ENCODE measurements at places on chromosomes 5 and 9. TPM values are rescaled to one million over a fixed set of nuclear protein-coding genes. Genes with fewer than 3 reads are reported as not detected.

- no peaks in the 10 kb centered on the region for H3K36me3 ChIP-seq
- DNase-seq: no peak
These were observed 18.3 kb upstream of the RNU6ATAC start for GRCh38 chr9:134182554-134183085.

DNA sequence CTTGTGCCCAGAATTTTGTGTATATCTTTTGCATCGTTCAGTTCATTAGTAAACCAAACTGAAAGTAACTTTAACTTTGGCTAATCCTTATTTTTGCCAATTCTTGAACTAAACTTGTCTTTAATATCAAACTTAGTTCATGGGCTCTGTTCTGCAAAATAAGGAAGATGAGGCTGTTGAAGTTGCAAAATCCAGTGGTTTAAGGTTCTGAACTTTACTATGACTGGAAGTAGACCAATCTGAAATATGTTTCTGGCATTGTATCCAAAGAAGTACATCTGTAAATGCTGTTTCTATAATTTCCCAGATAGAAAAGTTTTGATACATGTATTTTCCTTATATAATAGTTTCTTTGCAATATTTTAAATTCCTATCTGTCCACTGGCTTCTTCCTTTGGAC lies 238.1 kb downstream of the CETN3 start:
- H3K27ac ChIP-seq: no peak overlapping the region
- H3K4me3 ChIP-seq: no peak overlapping the region
- H3K36me3 ChIP-seq: no peaks in the 10 kb centered on the region
- no peaks in the 10 kb centered on the region for H3K27me3 ChIP-seq

DNA sequence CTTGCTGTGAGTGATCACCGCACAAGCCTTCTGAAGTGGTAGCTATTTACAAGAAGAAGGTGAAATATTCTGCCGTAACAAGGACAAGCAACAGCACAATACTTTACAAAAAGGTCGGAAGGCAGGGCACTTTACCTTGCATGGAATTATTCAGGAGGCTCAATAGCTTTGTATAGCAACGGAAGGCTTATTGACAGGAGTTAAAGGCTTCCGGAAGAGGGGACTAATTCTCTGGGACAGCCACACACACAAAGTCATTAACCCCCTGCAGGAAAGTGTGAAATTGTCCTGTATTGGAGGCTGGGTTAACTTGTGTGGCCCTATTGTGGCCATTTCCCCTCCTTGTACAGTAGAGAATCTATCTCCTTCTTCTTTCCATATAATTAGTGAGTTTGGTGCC lies 199.3 kb upstream of the SEMA6A start:
- no peak for DNase-seq
- H3K4me1 ChIP-seq: no peaks in the 10 kb centered on the region
- no peaks in the 10 kb centered on the region for H3K27me3 ChIP-seq
- no peak overlapping the region for H3K4me3 ChIP-seq
- H3K36me3 ChIP-seq: no peaks in the 10 kb centered on the region
- no peak overlapping the region for H3K27ac ChIP-seq

DNA sequence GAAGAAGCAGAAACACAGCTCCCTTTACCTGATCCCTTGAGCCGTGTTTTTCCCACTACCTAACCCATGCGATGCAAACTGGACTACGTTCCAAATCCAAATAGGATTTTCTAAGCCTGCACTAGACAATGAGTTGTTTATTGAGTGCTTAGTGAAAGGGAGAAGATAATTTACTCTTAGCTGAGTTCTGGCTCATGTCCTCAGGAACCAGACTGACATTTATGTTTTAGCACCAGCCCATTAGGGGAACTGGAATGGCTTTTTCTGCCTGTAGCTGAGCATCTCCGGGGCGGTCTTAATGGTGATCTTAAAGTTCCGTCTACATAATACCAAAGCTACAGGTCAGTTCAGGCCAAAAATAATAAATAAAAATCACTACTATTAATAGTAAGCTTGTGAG lies 81.5 kb downstream of the SH3TC2 start:
- H3K4me3 ChIP-seq: no peak overlapping the region
- H3K27me3 ChIP-seq: no peaks in the 10 kb centered on the region
- no peak overlapping the region for H3K27ac ChIP-seq
- H3K4me1 ChIP-seq: peaks cover 4% of the 10 kb centered on the region
- H3K36me3 ChIP-seq: no peaks in the 10 kb centered on the region

DNA sequence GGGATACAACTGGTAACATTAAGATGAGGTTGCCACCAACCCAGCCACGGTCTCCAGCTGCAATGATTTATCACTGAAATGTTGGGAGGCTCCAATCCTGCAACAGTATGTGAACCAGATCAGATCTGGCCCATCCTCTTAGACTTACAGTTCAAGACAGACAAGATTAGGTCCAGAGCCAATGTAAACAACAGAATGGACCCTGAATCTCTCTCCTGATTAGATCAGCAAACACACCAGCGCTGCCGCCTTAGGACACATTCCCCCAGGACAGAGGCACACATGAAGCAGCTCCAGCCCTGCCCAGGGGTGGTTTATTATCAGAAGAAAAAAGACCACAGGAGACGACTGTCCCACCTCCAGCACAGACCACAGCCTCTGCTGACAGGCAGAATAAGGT lies 82.1 kb downstream of the SLIT3 start:
- peaks cover 23% of the 10 kb centered on the region for H3K4me1 ChIP-seq
- peak; percentile 89 for DNase-seq
- no peaks in the 10 kb centered on the region for H3K27me3 ChIP-seq
- no peak overlapping the region for H3K4me3 ChIP-seq

GRCh38 chr5:139181322-139181730 lies 16.8 kb downstream of the SIL1 start:
- H3K4me1 ChIP-seq: peaks cover 93% of the 10 kb centered on the region
- no peaks in the 10 kb centered on the region for H3K36me3 ChIP-seq
- no peak for DNase-seq
- H3K27ac ChIP-seq: peak overlapping the region; percentile 2

- no peaks in the 10 kb centered on the region for H3K27me3 ChIP-seq
- H3K4me3 ChIP-seq: no peak overlapping the region
- no peaks in the 10 kb centered on the region for H3K4me1 ChIP-seq
- no peaks in the 10 kb centered on the region for H3K36me3 ChIP-seq
These were observed 236.4 kb downstream of the CAAP1 start for GRCh38 chr9:26656003-26656870.

DNA sequence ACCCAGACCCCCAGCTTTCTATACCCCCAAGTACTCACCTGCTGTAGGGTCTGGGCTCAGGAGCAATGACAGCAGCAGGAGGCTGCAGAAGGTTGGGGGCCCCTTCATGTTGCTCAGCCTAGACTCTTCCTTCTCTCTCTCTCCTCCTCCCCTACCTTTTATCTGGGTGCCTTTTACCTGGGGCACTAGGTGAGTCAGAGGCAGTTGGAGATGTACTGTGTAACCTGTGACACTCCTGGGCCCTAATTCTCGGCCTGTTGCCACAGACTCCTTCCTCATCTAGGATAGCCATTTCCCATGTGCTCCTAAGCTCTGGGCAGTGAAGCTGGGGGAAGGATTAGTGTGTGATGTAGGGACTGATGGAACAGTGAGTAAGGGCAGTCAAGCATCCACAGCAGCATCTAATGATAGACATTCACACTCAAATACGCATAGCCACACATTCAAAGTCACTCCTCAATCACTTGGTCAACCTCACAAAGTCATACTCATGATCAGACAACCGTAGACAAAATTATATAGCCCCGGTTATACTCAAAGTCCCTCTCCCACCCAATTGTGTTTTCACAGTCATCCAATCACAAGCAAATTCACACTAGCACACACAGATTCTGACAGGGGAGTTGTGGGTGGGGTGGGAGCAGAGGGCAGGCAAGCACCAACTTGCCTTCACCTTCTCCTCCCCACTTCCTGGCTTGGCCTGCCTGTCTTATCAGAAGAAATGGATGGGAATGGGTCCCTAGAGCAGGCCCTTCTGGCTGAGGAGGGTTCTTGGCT lies at the start of gene CCL27:
TSS of gene CCL27 (minus strand) at position 132 of the 777 bp plus-strand sequence. CDS start at position 108, 24 bp downstream.
- no peak within 1 kb of the TSS for H3K27ac ChIP-seq
- H3K27me3 ChIP-seq: no peaks in the 10 kb centered on the region
- DNase-seq: no peak
- no peak within 1 kb of the TSS for H3K4me3 ChIP-seq

DNA sequence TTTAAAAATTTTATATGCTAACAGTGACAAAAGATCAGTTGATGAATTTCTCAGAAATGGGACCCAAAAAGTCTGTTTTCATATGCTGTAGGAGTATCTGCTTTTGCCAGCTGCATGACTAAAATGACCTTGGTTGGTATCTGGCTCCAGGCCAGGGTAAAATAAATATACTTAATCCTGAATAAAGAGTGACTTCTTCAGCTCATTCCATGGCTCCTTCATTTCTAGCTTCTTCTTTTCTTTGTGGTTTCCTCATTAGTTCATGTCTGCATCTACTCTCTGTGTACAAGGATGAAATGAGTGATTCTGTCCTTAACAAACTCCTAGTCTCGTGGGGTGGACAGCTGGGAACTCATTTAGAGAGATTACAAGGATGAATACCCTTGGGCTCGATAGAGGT lies 36.0 kb downstream of the RCL1 start:
- H3K36me3 ChIP-seq: peaks cover 11% of the 10 kb centered on the region
- no peak for DNase-seq
- no peaks in the 10 kb centered on the region for H3K27me3 ChIP-seq
- no peak overlapping the region for H3K27ac ChIP-seq
- peaks cover 4% of the 10 kb centered on the region for H3K4me1 ChIP-seq

GRCh38 chr5:36723912-36724311 lies 117.5 kb downstream of the SLC1A3 start:
- H3K27me3 ChIP-seq: no peaks in the 10 kb centered on the region
- no peaks in the 10 kb centered on the region for H3K36me3 ChIP-seq
- no peak overlapping the region for H3K27ac ChIP-seq
- H3K4me1 ChIP-seq: peaks cover 8% of the 10 kb centered on the region
- no peak overlapping the region for H3K4me3 ChIP-seq

GRCh38 chr5:154215571-154216325 lies 25.2 kb downstream of the GALNT10 start:
- peaks cover 7% of the 10 kb centered on the region for H3K4me1 ChIP-seq
- no peak for DNase-seq
- H3K36me3 ChIP-seq: no peaks in the 10 kb centered on the region

GRCh38 chr5:125401724-125402622 lies 655.5 kb upstream of the ZNF608 start:
- no peaks in the 10 kb centered on the region for H3K4me1 ChIP-seq
- DNase-seq: no peak
- no peaks in the 10 kb centered on the region for H3K36me3 ChIP-seq

DNA sequence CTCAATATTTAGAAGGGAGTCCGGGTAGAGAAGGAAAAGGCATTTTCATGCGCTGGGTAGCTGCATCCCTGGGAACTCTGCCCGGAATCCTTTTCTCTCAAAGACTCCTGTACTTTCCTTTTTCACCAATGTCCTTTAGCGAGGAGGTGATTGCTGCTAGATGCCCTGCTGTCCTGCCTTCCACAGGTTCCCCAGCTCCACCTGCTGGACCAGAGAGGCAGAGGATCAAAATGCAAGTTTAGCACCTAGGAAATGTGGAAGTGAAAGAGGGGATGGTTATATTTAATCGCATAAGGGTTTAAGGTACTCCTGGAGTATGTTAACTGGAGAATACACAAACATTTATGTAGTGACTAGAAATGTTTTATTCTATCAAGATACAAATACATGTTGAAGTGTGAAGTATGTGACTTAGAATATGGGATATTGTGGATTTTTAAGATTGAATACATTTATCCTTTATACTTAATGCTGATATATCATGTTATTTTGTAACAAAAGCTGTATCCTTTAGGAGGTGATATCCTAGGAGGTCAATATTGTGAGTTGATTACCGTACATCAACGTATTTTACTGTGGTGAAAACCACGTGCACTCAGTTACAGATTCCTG lies 145.7 kb downstream of the ARHGAP26 start:
- H3K4me1 ChIP-seq: no peaks in the 10 kb centered on the region
- peaks cover 57% of the 10 kb centered on the region for H3K36me3 ChIP-seq
- DNase-seq: no peak
- H3K27me3 ChIP-seq: no peaks in the 10 kb centered on the region
- H3K4me3 ChIP-seq: no peak overlapping the region
- H3K27ac ChIP-seq: no peak overlapping the region

DNA sequence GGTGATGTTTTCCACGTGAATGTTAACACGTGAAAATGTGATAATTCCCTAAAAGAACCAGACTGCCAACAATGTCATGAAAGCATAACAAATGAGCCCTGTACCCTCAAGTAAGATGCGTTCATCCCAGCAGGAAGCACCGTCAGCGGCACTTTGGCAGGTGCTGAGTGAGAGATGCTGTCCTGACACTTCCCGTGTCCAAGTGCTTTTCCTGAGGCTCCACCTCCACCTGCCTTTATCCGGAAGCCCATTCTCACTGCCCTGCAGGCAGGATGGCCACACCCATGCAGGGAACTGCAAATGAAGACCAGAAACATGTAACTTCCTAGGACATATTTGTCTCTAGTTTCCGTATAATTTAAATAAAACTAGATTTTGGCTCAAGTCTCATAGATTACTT lies 238.0 kb upstream of the IRX2 start:
- H3K4me1 ChIP-seq: no peaks in the 10 kb centered on the region
- no peak overlapping the region for H3K27ac ChIP-seq
- H3K4me3 ChIP-seq: no peak overlapping the region
- DNase-seq: peak; percentile 72
- no peaks in the 10 kb centered on the region for H3K36me3 ChIP-seq

DNA sequence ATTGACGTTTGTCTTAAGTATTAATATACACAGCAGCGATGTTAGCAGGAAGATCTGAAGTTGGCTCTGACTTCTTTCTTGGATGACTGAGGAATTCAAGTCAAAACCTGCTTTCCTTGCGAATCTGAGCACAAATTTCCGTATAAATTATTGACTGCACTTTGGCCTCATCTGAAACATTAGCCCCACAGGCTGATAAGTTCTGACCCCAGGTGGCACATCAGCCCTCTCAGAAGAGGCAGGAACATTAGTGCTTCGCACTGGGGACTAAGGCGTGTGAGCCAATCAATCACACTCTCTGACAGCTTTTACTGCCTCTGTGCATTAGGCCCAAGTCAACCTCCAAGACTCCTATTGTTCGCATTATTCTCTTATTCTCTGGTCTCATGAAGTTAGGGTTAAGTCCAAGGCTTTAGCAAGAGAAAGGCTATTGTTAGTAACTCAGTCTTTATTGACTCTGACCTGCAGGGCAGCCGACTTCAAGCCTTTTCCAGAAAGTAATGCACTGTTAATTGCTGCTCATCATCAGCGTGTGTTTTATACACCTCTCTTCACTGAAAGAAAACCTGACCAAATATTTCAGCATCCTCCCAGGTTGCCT lies 84.2 kb downstream of the ZNF608 start:
- peaks cover 45% of the 10 kb centered on the region for H3K4me1 ChIP-seq
- H3K4me3 ChIP-seq: no peak overlapping the region
- no peak for DNase-seq
- no peaks in the 10 kb centered on the region for H3K27me3 ChIP-seq
- H3K36me3 ChIP-seq: no peaks in the 10 kb centered on the region

- DNase-seq: peak; percentile 81
- H3K36me3 ChIP-seq: no peaks in the 10 kb centered on the region
- H3K27me3 ChIP-seq: no peaks in the 10 kb centered on the region
- H3K4me1 ChIP-seq: no peaks in the 10 kb centered on the region
- H3K27ac ChIP-seq: no peak overlapping the region
- H3K4me3 ChIP-seq: no peak overlapping the region
These were observed 63.5 kb downstream of the SEMA5A start for GRCh38 chr5:9482381-9482780.

Gene SPATA31D4
- total RNA-seq: not detected

Gene PRR7
- total RNA-seq: 2.2 TPM

Gene C1QTNF2
- 2.6 TPM for total RNA-seq

Gene PARP8
- total RNA-seq: 17.1 TPM

Gene IRX4
- not detected for total RNA-seq

Gene TNPO1
- 67.8 TPM for total RNA-seq

Gene CDH9
- not detected for total RNA-seq

All from esophagus muscularis mucosa (tissue), 4 donors.